ENCODE measurements at places on chromosomes 7 and 10.

GRCh38 chr7:2260820-2261219 lies 18.8 kb downstream of the NUDT1 start:
- no peak for DNase-seq

DNA sequence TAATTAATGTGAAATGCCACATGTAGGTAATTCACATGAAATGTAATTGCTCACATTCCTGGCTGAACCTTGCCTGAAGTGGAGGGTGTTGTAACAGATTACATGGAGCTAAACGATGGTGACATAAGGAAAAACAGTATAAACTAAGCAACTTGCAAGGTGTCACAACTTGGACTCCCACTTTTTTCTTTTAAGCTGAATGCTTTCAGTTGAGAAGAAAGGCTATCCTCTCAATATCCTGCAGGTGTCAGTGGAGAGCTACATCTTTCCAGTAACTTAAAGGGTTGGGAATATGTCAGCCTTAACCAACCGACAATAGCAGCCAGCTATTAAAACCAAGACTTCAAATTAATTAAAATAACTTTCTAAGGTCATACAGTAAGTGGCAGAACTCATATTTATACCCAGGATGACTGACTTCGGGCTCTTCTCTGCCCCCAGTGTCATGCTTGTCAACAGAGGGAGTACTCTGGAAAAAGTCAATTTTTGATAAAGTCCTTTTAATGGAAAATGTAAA lies 33.7 kb downstream of the NRBF2 start:
- no peak for DNase-seq

- DNase-seq: no peak
Observed at GRCh38 chr10:113313048-113313602, 239.7 kb upstream of the HABP2 start.

DNA sequence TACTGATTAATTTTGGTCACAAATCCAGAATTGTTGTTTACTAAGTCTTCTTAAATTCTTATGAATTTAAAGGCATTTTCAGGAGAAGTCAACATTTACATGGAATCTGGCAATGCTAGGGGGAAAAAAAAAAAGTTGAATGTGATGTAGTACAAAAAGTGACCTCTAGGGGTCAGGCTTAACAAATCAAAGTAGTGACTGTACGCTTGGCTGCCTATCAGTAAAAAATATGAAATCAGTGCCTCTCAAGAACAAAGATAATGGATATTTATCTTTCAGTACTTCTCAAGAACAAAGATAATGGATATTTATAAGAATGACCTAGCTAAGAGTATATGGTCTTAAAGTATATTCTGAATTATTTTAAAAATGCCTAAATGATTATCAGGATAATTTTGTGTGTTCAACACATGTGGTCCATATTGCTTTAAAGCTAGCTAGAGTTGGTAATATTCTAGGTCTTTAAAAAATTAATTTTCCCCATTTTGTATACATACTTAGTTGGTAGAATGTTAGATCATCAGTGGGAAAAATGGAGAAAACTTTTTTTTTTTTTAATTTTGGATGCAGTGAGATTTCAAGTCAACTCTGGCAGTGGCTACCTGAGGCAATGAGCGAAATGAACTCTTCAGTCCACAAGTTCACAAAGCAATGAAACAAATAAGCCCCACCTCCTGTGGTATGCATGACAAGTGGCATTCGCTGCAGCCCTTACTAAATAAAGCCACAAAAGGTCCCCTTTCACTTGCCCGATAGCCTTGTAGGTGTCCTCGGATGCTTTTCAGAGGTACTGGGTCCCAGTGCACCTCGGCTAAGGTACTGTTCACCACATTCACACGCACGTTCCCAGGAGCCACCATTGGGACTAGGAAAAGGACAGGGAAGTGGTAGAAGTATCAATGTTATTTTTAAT lies 51.2 kb upstream of the LAMB4 start:
- no peak for DNase-seq

GRCh38 chr10:97157578-97158095 lies 28.1 kb downstream of the SLIT1 start:
- DNase-seq: no peak
